ENCODE measurements at places on chromosomes 12 and 14.

DNA sequence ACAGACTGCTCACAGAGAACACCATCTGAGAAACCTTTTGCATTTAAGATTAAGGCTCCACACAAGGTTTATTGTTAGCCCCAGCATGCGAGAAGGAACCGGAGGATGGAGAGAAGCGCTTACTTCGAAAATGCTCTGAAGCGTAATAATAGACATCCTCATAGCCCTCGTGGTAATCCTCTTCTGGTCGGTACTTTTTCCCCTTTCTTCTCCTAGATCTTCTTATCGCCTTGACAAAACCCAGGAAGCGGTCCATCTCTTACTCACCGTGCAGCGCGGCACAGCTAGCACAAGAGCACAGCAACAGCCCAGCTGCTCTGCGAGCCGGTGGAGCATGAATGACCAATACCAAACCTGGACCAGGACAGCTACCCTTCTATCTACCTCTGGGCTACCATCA, 125.1 kb upstream of the GRIP1 start:
- DNase-seq: no peak

GRCh38 chr14:61551384-61551783, 143.9 kb upstream of the HIF1A start:
- no peak for DNase-seq

- DNase-seq: no peak
These were observed 34.9 kb downstream of the WIF1 start for GRCh38 chr12:65086236-65086635.

DNA sequence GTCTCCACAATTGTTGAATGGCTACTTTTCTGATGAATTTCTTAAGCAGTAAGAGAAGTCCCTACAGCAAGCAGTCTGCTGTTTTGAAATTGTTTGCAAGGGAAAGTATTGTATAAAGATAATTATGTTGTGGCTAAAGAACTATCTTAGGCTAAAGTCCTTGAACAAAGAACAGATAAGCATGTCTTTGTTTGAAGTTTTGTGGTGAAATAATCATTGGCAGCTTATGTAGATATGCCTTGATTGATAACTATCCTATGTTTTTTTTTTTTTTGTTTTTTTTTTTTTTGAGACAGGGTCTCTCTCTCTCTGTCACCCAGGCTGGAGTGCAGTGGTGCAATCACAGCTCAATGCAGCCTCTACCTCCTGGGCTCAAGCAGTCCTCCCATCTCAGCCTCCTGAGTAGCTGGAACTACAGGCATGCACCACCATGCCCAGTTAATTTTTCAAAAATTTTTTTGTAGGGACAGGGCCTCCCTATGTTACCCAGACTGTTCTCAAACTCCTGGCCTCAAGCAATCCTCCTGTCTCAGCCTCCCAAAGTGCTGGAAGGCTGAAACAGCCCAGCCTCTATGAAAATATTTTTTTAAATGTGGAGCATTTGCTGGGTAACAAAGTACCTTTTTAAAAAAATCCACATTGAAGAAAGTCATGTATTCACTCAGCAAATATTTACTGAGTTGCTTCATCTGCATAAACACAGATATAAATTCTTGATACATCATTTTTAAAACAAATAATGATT, 80.8 kb downstream of the LLPH start:
- DNase-seq: no peak

GRCh38 chr12:44544018-44544417, 332.1 kb downstream of the NELL2 start:
- no peak for DNase-seq

Data from activated T-helper 2 cell treated with anti-CD3 and anti-CD28 coated beads, Interferon-gamma antibody, Interleukin-2, Interleukin-4, amounts not matched to agents 10 μg/mL and 5 μg/mL and 100 μg/mL, durations not matched to agents 14 hours and 24 hours and 36 hours (primary cell).